ENCODE measurements at places on chromosomes 1 and 21.

- DNase-seq, result no peak
Observed at GRCh38 chr1:82153272-82153629, 352.5 kb downstream of the ADGRL2 start.

GRCh38 chr1:44819196-44819607, 10.9 kb downstream of the BTBD19 start:
- DNase-seq, result no peak

- no peak for DNase-seq
Observed at GRCh38 chr1:51648180-51649109, 31.6 kb downstream of the OSBPL9 start.

DNA sequence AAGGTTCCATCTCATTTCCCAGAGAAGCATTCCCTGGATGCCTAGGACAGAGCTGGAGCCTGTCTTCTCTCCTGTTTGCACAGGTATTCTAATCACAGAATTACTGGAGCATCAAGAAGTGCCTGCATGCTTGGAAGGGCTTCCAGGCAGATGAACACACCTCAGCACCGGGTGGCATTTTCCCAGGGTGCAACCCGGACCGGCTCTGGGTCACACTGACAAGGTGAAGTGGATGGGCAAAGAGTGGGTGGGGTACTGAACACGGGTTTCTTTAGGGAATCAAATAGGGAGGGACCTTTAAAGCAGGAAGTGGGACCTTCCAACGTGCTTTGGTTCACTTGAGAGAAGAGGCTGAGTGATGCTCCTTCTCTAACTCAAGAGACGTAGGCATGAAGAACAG, 7.1 kb upstream of the PEF1 start:
- no peak for DNase-seq

DNA sequence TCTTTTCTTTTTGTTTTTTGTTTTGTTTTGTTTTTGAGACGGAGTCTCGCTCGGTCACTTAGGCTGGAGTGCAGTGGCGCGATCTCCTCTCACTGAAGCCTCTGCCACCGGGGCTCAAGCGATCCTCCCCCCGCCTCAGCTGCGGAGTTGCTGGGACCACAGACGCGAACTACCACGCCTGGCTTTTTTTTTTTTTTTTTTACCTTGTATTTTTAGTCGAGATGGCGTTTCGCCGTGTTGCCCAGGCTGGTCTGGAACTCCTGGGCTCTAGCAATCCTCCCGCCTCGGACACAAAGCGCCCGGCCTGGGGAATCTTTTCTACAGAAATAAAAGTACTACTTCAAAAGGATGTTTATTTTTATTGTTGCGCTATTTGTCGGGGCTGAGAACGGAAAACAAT, 1.1 kb upstream of the SETDB1 start:
- DNase-seq, result no peak

DNA sequence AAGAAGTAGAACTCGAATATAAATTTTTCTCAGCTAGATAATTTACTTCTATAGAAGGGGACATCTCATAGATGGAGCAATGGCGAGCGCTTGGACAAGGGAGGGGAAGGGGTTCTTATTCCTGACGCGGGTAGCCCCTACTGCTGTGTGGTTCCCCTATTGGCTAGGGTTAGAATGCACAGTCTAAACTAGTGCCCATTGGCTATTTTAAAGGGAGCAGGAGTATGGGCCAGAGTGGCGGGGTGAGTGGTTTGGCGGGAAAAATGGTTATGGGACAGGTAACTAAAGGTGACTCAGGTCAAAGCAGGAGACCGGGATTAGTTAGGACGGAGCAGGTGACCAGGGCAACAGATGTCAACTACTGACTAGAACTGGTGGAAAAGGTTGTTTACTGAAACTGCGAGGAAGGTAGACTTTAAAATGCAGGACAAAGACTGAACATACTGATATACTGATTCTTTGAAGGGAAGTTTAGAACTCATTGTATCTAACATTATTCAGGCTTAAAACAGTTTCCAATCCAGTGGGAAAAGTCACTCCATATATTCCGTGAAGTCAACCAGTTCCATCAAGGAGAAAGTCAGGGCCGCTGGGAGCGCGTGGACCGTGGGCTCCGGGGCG, 940 bp upstream of the ATAD3A start:
- no peak for DNase-seq

DNA sequence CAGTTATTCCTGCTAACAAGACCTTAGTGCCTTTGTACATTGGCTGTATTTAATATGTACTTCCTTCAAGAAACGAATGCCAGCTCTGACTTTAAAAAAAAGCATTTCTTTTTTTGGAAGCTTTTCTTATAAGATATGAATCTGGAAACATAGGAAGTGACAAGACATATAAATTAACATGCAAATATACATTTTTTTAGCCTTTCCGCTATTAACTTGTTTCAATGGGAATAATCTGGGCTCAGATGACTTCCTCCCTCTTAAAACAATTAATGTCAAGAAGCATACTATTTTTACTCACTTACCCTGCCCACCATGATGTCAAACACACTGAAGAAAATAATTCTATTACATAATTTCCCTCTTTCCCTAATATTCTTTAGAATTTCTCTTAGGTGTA, 1.4 kb downstream of the DENND1B start:
- DNase-seq, result no peak

DNA sequence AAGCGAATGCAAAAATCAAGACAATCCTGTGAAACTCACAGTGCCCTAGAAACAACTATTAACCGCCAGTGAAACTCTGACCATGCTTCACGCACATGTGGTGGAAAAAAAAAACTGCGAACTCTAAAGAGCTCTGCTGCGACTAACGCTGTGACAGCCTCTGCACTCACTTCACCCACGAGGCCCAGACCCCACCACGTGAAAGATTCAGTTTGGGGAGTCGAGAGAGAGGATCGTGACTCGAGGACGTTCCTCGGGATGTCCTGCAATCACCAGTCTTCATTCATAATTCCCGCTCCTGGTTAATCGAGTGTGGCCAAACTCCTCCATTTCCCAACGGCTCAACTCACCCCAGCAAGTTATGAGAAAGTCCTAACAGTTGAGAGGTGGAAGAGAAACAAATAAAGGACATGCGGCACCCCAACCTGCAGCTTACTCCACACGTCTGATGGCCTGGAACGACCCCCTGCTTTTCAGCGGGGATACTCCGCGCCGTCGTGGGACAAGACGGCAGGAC, 1.1 kb downstream of the SERBP1 start:
- no peak for DNase-seq

GRCh38 chr1:176285996-176286395, 78.9 kb upstream of the COP1 start:
- DNase-seq, result no peak

DNA sequence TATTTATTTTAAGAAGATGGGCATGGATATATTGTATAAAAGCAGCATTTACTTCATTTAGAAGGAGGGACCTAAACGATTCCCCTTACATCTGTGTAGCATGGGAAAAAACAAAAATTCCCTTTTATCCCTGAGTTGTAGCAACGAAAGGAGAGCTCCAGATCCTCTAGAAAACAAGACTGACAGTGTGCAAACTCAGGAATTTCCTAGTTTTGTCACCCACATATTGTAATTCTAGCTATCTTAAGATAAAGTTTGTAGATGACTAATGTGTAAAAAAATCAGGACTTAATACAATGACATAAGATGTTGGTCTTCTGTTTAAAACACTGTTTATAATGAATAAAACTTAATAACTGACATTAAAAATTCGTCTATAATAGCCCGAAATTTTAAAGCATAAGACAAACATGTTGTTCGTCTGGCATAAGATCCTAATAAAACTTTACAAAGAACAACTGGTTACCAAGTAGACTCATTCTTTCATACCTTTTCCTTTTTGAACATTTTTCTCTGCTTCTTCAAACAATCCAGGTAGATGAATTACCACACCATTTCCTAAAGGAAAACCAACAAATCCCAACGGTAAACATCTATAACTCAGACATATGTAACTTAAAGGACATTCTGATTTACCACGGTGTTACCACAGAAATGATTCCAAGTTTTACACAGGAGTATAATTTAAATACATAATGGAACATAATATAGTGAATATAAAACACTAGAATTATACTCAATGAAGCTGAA, 15.2 kb downstream of the ADSS2 start:
- no peak for DNase-seq

DNA sequence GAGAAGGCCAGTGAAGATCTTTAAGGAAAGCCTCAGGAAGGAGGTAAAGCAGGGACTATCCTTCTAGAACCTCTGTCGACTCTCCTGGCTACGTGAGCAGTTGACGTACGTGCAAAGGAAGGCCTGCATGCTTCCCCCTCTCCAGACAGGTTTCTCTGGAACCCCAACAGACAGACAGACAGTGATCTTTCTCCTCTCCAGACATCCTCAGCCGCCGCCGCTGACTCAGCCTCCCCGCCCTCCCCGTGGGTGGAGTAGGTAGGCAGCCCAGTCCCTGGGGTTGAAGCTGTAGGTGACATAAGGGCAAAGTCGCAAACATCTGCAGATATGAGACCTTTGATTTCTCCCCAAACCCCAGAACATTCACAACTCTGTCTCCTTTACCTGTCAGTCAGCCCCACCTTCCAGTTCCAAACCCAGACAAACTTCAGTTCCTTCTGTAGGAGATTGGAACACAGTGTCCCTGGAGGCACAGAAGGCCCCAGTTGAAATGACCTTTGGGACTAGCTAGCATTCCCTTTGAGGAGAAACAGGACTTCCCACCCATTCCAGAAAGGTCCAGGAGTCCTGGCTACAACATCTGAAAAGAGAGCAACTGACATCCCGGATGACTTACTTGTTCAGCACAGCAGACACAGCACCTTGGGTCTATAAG, 146.0 kb upstream of the JUN start:
- no peak for DNase-seq

DNA sequence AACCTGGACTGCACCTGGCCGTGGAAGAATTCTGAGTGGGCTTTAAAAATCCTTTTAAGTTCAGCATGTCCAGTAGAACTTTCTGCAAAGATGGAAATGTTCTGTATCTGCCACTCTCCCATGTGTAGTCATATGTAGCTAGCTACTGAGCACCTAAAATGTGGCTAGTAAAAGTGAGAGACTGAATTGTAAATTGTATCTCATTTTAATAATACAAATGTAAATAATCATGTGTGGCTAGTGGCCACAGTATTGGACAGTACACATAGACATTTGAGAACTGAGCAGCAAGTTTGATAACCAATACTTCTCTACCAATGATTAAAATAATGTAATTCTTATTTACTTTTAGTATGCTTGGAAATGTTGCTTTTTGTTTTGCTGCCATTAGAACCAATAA, 57.3 kb downstream of the PHACTR4 start:
- no peak for DNase-seq
